ENCODE measurements at places on chromosomes 7 and 10.

DNA sequence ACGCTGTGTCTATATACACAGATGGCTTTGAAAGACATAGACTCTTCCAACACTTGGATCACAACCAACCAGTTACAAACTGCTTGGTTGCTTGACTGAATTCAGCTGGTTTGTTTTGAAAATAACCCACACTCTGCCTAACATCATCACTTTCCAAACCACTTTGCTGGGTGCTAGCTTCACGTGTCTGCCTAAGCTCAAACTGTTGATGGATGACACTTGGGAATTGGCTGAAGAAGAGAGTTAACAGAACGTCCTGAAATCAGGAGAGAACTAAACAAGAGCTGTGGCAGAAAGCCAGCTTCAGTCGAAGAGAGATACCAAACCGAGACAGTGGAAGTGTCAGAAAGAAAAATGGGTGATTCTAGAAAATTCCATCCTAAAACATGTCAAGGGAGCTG lies 420.8 kb upstream of the AUTS2 start:
- DNase-seq: no peak

DNA sequence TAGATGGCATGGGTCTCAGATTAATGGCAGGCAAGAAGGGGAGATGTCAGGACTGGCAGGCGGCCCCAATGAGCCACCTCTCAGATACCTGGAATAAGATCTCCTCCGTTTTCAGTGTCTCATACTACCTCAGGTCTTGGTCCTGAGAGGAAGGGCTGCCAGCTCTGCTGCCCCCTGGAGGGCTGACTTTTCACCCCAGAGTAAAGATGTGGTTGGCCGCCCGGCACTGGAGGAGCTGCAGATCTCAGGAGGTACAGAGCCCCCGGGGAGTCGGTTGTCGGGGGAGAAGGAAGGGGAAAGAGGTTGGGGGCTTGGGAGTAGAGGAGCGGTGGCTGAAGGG lies 642 bp upstream of the COL13A1 start:
- peak; percentile 82 for DNase-seq

DNA sequence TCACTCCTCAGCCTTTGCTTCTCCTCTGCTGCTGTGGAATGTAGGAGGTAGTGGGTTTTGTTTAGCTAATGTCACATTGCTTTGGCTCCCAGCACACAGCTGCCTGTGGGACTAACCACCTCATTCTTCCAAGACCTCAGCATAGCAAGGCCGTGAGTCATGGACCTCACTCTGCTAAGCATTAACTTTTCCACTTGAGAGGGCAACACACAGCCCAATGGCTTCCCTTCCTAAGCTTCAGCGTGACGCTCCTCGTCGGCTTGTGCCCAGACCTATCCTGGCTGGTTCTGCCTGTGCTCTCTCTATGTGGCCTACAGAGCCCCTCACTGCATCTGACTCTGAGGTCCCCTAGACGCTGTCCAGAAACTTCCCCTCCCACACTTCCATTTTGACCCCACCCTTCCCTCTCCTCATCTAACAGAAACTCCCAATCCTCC lies 23.3 kb downstream of the MYOF start:
- DNase-seq: peak; percentile 93

GRCh38 chr7:65477326-65477725 lies 103.7 kb downstream of the ZNF92 start:
- no peak for DNase-seq

DNA sequence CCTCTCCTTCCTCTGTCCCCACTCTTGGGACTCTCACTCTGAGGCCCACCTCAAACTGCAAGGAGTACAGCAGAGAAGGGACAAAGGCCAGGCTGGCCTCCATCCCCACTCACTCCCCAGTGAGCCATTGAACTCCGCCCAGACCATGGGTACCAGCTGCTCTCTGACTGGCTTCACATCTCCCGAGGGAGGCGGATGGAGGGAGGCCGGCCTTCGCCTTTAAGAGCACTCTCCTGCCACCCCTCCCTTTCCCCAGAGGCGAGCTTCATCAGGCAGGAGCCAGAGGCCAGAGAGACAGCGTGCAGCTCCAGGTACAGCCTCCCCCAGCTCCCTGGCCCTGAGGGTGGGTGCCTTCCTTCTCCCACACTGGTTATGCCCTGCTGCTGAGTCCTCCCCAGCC lies 1.8 kb upstream of the LDB3 start:
- no peak for DNase-seq

DNA sequence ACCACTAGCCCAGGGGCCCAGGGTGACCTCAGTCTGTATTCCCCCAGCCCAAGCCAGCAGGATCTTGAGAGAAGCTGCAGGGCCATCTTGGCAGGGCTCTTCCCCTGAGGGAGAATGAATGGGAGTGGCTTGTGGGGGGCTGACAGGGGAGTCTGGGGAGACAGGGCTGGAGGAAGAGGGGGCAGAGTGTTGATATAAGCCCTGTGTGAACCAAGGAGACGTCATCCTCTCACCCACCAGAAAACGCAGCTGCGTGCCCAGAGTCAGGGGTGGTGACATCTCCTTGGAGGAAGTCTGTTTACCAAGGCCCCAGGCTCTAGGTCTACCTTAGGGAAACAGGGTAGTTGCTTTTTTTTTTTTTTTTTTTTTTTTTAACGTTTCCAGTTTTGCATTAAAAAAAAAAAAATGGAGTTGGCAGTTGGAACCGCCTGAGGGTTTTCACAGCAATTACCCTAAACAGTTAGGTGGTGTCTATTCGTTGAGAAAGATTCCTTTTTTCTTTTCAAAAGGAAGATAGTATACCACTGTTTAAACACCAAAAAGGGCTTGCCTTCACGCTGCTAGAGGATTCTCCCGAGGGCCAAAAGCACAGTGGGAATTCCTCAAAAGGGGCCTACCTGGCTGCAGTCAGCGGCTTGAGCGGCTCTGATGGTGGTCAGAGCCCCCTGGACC lies 113.8 kb downstream of the PRPF18 start:
- DNase-seq: no peak

DNA sequence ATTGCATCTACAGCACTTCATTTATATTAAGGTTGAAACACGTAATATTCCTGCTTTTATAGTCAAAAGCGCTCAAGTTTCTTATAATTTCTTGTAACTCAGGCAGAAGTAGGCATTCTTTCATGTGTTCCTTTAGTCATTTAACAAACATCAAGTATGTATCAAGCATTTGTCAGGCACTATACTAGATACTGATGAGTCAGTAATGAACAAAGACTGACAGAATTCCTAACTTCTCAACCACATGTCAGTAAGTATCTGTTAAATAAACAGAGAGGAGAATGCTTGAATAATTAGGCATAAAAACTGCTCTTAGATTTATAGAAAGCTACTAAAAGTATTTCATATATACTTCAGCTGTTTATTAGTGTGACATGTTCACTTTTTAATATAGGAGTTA lies 9.9 kb downstream of the CRPPA start:
- DNase-seq: no peak

GRCh38 chr10:80589726-80590373 lies 52.1 kb downstream of the SH2D4B start:
- DNase-seq: no peak

DNA sequence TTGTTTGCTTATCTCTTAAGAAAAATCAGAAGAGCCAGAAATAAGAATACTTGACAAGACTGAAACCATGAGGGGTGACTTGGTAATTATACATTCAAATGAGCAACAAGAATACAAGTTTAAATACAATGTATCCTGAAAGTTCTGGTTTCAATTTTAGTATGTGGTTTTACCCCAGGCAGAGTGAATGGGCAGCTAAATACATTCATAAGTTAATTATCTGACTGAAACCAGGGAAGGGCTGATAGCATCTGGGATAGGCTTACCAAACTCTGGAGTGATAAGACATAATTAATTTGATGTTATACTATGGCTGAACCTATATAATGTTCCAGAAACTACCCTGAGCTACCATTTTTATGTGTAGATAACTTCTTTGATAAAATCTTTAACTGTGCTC lies 252.2 kb upstream of the PLXNA4 start:
- no peak for DNase-seq

- no peak for DNase-seq
Observed at GRCh38 chr10:59900048-59900727, 6.2 kb downstream of the CCDC6 start.

GRCh38 chr10:132705943-132706342 lies 80.0 kb downstream of the NKX6-2 start:
- no peak for DNase-seq

DNA sequence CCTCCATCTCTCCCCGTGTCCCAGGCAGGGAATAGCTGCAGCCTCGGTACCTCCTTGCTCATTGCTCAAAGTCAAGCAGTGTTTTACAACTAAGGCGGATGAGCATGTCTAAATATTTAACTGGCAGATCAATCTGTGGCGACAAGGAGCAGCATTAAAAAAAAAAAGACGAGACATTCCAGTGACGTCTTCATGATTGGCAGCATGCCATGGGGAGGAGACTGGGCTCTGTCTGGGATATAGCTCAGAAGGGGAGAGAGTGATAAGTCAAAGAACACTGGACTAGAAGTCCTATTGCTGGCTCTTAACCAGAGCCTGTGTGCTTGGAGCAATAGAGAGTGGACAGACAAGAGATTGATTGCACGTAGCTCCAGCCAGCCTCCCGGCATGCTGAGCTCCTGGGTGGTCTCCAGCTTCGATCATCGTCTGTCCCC lies 287.5 kb upstream of the PODXL start:
- DNase-seq: no peak

GRCh38 chr10:33291053-33291592 lies 43.3 kb downstream of the NRP1 start:
- no peak for DNase-seq

DNA sequence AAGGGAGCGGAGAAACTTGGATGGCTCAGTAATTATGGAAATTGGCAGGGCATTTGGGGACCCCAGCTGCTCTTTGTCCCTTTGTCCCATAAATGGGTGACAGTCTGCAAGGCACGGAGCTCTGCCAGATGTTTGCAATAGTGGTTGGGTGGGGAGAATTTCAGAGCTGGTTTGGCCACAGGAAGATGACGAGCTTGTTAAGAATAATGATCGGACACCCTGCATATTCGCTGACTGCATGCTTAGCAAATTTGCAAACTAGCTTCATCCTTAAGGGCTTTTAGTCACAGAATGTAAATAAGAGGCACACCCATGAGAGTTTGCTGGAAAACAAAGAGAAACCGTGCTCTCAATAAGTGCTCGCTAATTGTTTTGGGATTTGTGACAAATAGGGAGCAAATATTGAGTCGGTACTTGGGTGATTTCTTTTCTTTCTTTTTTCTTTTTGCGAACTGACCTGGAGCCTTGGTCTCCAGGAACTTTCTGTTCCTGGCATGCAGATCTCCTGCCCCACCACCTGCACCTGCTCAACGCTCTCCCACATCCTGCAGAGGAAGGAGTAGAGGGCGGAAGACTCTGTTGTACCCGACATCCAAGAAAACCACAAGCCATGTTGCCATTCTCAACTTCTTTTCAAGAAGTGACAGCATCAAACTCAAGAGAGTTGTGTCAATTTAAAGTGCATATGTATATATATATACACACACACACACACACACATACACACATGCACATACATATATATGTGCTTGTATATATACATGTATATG lies 238.9 kb downstream of the CAMK1D start:
- DNase-seq: no peak

DNA sequence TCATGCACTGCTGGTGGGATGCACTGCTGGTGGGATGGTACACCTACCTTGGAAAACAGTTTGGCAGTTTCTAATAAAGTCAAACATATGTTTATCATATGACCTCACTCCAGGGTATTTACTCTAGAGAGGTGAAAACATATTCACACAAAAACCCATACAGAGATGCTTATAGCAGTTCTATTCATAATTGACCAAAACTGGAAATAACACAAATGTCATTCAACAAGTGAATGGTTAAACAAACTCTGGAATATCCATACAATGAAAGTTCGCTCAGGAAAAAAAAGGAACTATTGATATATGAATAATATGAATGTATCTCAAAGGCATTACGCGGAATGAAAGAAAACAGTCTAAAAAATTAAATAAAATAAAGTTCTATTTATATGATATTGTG lies 19.5 kb downstream of the CCDC71L start:
- DNase-seq: no peak

GRCh38 chr7:91180746-91181145 lies 83.5 kb upstream of the FZD1 start:
- no peak for DNase-seq

- DNase-seq: no peak
Observed at GRCh38 chr7:15057272-15057671, 154.7 kb upstream of the DGKB start.
